Lung microvascular endothelial cell (primary cell): ENCODE measurements at places on chromosomes 6 and 20. TPM values are rescaled to one million over a fixed set of nuclear protein-coding genes. Genes with fewer than 3 reads are reported as not detected.

- DNase-seq, result no peak
Measured at GRCh38 chr6:139485742-139486475, 111.5 kb upstream of the CITED2 start.

DNA sequence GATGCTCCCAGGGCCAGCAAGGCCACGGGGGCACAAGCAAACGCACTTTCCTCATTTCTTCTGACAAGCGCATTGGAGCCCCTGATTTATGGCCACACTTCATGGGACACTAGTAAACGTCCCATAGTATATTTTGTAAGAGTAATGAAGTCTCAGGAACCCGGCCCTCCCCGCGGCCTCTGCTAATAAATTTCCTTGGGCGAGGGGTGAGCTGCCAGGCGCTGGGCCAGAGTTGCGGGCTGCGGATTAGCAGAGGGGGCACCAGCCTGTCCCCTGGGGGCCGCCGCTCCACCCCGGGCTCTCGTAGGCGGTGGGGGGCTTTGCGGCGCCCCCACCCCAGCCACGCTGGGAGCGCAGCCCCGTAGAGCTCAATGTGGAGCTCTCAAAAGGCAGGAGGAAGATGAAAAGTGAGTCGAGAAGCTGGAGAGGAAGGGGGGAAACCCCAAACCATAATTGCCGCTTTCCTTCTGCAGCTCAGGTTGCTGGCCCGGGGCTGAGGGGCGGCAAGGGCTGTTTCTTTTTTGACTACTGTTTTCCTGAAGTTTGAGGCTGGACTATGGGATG, 173.6 kb downstream of the CDC5L start:
- DNase-seq, result no peak

DNA sequence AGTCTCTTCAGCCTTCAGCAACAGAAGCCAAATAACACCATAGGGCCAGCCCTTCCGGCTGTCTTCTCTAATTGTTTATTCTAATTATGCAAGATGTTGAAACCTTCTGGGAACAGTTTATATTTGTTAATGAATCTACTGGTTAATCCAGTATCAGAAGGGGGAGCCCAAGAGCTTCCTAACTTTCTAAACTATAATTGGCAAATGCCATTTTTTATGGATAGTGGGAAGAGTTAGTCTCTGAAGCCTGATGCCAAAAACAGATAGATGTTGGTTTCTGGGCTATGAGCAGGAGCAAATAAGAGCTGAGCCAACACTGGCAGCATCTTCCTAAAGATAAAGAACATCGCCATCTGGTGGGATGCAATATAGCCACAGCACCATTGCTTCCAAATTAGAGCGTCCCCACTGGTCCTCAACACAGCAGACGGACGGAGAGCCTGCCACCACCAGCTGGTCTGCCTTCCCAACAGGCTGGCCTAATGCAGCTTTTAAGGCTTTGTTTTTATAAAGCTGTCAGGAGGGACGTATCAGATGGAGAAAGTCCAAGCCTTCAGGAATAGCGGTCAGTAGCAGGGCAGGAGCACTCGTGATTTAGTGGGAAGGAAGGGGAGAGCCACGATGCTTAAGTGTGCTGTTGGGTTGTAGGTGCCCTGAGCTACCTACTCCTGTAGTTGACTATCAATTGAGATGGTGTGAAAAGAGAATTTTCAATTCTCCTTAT, 118.8 kb downstream of the RALGAPA2 start:
- DNase-seq, result peak; percentile 37

Gene EPB41L2
- total RNA-seq, result 78.5 and 130 TPM in 2 replicates

Gene ISM1
- total RNA-seq, result under 0.01 TPM in 1 of 2 replicates, not detected in the other

Gene SEL1L2
- not detected in 2 replicates for total RNA-seq

GRCh38 chr20:19577692-19578091, 180.4 kb upstream of the RIN2 start:
- no peak for DNase-seq

DNA sequence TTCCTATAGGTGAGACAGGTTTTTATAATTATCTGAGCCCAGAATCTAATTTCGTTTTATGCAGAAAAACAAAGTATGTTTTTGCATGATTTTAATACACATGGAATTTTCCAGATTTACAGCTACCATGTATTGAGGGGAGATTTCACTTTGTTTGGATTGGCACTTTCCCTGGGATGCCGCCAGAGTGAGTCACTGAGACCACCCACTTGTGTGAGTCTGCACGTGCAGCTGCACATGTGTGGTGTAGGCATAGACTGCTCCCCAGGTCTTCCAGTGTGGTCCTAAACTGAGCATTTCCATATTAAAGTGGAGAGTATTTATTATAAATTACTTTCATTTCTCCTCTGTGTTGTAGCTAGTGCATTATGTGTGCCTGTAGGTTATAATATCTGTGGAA, 186.8 kb downstream of the UBE3D start:
- DNase-seq, result no peak
